Colonic mucosa (tissue), 4 donors: ENCODE measurements at places on chromosomes 3 and 15. TPM values are rescaled to one million over a fixed set of nuclear protein-coding genes. Genes with fewer than 3 reads are reported as not detected.

The GATA2 gene
- 5.8 TPM for total RNA-seq

The GOLGA8J gene
- total RNA-seq = not detected

DNA sequence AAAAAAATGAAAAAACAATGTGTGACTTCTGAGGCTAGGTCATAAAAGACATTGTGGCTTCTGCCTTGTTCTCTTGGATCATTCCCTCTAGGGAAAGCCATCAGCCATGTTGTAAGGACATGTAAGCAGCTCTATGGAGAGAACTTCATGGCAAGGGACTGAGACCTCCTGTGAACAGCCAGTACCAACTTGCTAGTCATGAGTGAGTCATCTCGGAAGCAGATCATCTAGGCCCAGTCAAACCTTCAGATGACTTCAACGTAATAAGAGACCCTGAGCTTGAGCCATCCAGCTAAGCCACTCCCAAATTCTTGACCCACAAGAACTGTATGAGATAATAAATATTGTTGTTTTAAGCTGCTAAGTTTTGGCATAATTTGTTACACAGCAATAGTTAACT, 4.9 kb downstream of the MON1A start:
- DNase-seq = no peak
- no peak overlapping the region for H3K27ac ChIP-seq
- H3K4me1 ChIP-seq = peaks cover 9% of the 10 kb centered on the region
- H3K27me3 ChIP-seq = no peaks in the 10 kb centered on the region
- H3K4me3 ChIP-seq = no peak overlapping the region

DNA sequence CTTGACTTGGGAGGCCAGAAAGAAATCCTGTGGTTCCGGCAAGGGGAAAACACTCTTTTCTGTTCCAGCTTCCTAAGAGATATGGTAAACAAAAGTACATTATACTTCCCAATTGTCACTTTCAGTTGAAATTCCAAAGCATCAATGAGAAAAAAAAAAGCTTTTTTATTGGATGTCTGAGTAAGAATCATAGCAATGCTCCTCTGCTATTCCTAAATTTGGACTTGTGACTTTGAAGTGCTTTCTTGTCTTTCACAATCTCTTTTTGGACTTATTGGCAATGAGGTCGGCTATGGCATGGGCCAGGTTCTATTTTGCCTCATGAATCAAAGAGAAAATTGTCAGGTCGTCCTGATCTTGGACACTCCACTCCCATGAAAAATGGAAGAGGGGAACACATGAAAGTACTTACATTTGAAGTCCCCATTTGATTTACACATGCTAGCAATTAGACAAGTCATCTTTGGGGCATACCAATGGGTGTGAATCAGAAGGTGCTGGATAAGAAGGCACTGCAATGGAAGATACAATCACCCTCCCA, 170.5 kb downstream of the GREM1 start:
- DNase-seq = no peak
- H3K4me3 ChIP-seq = no peak overlapping the region
- H3K4me1 ChIP-seq = no peaks in the 10 kb centered on the region
- no peaks in the 10 kb centered on the region for H3K36me3 ChIP-seq
- no peaks in the 10 kb centered on the region for H3K27me3 ChIP-seq

DNA sequence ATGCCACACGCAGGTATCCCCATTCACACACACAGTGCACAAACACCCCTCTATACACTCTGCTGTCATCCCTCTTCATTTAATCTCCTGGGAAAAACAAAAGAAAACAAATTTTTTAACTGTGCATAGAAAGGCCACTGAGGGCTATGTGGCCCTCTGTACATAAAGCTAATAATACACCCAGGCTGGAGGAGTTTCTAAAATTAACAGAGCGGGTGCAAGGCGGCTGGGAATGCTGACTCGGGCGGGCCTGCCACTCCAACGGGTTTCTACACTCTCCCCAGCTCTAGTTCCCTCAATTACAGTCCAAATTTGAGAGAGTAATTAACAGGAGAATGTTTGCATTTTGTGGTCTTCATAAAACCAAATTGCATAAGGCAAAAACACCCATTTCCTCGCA, 23.1 kb downstream of the HCN4 start:
- no peaks in the 10 kb centered on the region for H3K4me1 ChIP-seq
- H3K36me3 ChIP-seq = no peaks in the 10 kb centered on the region
- no peak for DNase-seq
- H3K4me3 ChIP-seq = no peak overlapping the region
- no peaks in the 10 kb centered on the region for H3K27me3 ChIP-seq
